ENCODE measurements at places on chromosomes 3 and 15.

DNA sequence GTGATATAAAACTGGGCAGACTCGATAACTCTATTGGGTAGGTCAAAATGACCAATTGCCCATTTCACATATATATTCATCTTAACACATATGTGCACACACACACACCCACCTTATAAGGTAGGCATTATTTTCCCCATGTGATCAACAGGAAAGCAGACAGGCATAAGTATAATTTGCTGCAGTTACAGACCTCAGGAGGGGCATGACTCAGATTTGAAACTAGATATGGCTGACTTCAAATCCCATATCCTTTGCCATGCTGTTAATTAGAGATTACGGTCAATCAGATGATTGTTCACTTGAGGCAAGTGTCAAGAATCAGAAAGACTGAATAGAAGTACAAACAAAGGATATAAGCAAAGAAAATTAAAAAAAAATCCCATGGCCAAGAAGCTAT, 910.6 kb downstream of the NTRK3 start:
- no peak for DNase-seq

DNA sequence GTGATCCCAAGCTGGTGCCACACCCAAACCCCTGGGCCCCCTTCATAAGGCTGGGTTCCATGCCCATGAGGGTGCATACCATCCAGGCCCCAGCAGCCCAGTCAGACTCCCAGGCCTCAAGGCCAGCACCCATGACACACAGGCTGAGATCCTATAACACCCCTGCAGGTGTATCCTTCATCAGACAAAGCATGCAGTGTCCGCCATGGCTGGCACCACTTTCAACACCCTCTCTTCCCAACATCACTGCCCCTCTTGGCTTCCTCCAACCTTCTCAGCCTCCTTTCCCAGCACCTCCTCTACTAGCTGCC, 3.5 kb downstream of the CCDC51 start:
- DNase-seq = no peak

- DNase-seq = peak; percentile 22
Measured at GRCh38 chr3:116614795-116615362, 94.7 kb upstream of the TUSC7 start.

DNA sequence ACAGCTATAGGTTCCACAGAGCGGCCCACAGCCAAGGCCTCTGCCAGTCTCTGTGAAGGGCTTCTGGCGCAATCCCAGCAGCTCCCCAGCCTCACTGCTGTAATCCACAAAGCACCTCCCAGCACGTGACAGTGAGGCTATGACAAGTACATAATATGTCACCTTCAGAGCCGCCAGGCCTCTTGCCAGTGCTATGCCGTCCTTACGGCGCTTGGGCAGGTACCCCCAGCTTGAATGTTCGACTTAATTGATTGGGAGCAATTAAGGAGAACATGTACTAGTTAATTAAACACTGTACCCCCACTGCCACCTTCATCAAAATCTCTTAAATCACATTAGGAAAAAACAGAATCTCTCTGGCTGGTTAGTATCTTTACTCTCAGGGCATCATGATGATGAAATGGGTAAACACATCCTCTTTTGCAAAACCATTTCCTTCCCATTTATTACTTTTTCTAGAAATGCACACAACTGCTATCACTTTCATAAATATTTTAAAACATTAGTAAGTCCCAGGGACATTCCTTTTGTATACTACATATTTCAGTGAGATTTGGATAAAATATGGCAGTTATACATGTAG, 169.9 kb downstream of the XXYLT1 start:
- DNase-seq = peak; percentile 11

DNA sequence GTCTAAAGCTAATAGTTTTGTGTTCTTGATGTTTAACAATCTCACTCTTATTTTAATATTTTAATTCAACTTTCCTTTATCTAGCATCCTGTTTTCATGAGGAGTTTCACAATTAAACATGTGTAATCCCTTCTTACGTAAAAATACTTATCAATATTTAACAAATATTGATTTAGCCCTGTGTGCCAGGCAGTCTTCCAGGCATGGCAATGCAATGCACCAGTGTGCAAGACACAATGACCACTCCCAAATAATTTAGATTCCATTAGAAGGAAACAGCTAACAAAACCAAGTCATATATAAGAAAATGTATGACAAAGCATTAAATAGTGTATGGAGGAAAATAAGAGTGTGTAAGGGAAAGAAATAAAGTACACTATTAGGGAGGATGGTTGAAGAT, 627.1 kb upstream of the ARPP21 start:
- DNase-seq = no peak

DNA sequence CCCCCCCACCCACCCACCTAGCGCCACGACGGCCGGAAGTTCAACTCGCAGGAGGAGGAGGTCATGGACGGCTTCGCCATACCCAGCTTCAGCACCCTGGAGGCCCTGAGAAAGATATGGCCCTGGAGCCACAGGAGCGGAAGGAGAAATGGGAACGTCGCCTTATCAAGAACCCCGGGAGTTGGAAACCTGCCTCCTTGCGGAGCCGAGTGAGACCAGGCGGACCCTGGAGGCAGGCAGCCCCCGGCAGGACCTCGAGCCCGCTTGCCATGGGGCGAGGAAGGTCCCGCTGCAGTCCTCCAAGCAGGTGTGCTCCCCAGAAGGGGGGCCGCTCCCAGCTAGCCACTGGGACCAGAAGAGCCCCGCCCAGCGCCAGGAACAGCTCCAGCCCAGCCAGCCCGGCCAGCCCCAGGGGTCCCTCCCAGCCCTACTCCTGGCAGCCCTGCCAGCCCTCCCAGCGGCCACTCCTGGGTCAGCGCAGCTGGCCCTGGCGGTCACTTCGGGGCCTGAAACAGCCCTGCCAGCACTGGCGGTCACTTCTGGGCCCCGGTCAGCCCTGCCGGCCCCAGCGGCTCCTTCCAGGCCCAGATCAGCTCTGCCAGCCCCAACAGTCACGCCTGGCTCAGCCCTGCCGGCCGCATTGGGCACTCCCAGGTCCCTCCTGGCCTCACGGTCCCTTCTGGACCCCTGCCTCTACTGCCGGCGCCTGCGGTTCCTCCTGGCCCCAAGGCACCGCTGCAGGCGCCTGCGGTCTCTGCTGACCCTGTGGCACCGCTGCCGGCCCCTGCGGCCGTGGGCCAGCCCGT, 10.3 kb upstream of the ROPN1B start:
- no peak for DNase-seq

DNA sequence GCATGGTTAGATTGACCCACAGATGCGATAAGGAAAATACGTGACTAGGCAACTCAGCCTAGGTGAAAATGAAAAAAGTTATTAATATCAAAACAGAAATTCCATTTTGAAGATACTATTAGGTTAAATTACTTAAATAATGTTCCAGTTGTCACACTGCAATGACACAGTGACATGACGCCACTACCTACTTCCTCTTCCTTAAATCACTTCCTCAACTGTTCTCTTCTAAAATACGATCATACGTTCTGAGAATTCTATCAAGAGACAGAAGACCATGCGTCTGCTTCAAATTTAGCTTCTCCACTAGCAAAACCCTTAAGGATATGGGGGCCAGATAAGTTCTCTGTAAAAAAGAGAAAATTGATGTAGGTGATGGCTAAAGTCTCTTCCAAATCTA, 18.2 kb downstream of the CMTM6 start:
- DNase-seq = peak; percentile 37

GRCh38 chr15:25797035-25797434, 66.1 kb downstream of the ATP10A start:
- DNase-seq = no peak

- no peak for DNase-seq
Measured at GRCh38 chr3:100756441-100756840, 47.1 kb downstream of the TFG start.

DNA sequence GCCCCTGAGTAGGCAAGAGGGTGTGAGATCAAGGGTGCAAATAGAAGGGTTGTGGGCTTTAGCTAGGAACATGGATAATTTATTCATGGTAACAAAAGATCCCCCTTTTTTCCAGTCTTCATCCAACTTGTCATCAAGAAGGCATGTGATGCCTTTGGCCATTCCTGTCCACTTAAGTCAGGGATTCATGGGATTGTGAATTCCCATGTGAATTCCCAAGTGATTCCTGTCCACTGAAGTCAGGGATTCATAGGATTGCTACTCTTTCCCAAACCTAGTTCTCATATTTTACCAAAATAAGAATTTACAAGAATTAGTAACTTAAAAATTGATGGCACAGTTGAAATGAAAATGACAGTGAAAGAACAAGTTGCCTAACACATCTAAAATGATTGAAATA, 40.8 kb downstream of the HMG20A start:
- DNase-seq = no peak

DNA sequence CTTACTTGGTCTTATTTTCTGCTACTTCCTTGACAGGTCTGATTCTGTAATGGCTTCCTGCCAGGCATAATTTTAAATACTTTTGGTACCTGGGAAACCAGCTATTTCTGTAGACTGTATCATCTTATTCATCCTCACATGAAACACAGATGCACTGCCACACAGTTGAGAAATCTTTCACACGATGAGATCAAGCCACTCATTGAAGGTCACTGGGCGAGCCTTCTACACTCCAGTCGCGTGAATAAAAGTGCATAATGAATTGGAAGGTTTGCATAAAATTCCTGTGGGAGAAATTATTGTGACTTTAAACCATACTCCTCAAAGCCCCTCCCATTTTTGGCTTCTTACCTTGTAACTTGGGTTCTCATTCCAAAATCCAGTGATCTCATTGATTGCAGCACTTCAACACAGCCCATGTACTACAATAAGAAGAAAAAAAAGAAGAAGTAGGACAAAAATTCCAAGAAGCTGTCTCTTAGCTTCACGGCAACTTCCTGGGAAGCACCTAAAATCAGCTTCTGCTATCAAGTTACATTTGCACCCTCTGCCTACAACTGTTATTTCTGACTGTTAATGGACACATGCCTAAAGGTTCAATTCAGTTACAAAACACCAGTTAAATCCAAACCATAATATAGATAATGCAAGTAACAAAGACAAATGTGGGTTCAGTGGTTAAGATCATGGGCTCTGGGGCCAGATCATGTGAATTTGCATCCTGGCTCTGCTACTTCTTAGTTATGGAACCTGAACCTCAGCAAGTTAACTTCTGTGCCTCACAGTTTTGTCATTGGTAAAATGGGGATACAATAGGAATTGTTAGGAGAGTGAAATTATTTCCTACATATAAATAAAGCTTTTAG, 39.0 kb downstream of the SHC4 start:
- no peak for DNase-seq

DNA sequence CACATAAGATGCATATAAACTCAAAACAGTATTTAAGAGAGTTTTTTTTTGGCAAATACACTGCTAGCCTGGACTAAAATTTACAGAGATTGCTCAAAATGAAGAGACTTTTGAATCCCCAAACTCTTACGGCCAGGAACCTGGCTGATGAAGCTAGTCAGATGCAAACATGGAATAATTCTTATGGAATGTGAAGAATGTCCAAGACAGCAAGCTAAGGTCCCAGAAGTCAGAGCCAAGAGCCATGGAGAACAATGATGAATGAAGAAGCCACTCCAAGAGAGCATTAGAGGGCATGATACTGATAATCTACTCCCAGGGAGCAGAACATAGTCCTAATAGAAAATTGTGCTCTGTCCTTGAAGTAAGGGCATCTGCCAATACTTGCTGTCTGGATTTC, 705.5 kb downstream of the DIPK2A start:
- DNase-seq = no peak

DNA sequence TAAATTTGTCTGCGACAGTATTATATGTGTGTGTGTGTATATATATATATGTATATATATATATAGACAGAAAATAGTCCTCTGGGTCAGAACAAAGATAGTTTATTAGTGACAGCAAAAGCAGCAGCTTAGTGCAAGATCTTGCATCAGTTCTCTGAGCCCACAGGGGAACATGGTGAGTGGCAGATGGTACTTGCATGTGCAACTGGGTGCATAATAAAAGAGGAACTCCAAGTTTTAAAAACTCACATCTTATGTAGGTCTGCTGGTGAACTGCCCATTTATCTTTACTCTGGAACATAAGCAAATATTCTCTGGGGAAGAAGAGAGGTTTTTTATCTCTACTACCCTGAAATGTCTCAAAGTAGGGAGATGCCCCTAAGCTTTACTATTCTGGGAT, 276.4 kb downstream of the POLQ start:
- no peak for DNase-seq

- no peak for DNase-seq
Measured at GRCh38 chr15:101813803-101814534, 2.0 kb downstream of the OR4F15 start.

- no peak for DNase-seq
Measured at GRCh38 chr3:66048051-66048395, 9.3 kb upstream of the MAGI1 start.

- DNase-seq = peak; percentile 32
Measured at GRCh38 chr15:85545752-85546151, 165.3 kb downstream of the AKAP13 start.
